Activated CD4-positive, alpha-beta memory T cell treated with anti-CD3 and anti-CD28 coated beads for 36 hours (primary cell): ENCODE measurements at places on chromosomes 12 and 14.

- DNase-seq: no peak
Measured at GRCh38 chr14:68297876-68298468, 478.4 kb downstream of the RAD51B start.

- no peak for DNase-seq
Measured at GRCh38 chr12:88931598-88931997, 351.3 kb upstream of the KITLG start.

GRCh38 chr12:11861864-11862600 is 208.7 kb upstream of the BCL2L14 start:
- DNase-seq: no peak

DNA sequence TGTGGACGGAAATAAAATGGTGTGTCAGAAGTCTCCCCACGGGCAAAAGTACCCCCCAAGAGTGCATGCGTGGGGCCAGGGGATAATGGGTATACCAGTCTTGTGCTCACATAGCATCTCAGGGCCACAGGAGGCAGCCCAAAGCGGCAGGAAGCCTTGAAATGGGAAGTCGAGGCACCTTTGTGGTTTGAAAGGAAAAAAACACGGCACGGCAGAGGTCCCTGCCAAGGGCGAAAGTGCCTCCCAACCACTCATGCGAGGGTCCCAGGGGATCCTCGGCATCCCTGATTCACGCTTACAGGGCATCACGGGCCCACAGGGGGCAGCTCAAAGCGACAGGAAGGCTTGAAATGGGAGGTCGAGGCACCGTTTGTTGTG is 583.2 kb downstream of the ALG10 start:
- DNase-seq: no peak

DNA sequence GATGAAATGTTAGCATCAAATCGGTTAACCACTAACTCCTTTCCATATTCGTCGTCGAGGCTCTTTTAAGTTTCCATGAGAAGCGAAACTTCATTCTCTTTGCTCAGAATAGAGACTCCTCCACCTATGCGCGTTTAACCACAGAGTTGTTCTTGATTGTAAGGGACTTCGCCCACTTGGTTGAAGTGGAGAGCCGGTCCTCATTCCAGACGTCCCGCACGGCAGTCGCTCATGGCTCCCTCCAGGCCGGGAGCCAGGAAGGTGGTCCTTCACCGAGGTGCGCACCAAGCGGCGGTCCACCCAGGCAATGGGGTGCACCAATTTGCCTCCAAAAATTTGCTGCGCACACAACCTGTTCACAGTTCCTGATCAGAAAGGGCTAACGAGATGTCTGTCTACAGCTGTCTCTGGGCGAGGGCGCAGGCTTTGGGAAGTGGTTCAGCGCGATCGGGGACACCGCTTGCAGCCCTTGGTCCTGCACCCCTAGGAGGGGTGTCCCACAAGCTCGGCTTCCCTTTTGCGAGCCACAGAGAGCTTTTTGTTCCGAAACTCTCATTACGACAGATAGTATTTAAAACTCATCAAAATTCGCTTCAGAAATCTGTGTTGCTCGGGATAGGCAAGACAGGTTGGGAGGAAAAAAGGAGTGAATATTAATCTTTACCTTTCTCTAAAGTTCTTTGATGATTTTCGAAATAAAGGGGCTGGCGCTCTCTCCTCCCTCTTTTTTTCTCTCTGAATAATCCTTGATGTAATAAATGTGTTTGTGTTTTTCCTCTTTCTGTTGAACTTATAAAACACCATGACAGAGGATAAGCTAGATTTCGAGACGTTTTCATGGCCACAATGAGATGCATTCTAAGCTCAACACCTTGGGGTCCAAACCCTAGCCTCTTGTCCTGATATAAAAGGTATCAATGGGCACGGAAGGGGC is 6.4 kb upstream of the ALX1 start:
- no peak for DNase-seq

DNA sequence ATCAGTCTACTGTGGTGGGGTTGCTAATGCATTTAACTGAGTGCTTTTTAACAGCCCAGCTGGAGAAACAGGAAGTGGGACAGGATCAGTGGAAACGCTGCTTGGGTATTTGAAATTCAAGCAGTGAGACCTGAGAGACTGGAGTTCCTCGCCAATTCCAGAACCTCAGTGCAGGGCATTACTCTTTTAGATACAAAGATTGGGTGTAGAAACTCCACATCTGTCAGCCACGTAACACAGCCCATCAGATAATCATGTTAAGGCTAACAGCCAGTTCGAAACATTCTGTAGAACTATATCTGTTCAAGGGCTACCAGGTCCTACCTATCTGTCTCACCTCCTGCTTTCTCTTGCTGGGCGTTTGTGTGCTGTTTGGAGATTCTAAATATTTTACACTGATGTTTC is 45.5 kb downstream of the RAD52 start:
- DNase-seq: no peak

DNA sequence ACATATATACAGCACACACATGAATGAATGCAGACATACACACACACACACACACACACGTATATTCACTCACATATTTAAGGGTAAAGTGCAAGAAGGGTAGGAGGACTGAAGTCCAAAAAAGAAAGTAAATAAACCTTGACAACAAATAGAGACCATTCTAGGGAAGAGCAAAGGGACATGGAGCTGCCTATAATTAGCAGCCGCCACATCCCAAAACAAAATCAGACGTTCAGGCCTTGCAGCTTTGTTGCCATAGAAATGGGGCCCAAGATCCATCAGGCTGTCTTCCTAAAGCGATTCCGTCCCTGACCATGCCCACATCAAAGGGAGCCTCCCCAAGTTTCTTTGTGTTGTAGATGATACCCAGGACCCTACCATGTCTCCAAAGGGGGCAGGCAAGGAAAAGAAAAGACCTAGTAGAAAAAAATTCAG is 703.5 kb upstream of the TBX3 start:
- no peak for DNase-seq

- no peak for DNase-seq
Measured at GRCh38 chr12:13537623-13538022, 341.1 kb downstream of the EMP1 start.

DNA sequence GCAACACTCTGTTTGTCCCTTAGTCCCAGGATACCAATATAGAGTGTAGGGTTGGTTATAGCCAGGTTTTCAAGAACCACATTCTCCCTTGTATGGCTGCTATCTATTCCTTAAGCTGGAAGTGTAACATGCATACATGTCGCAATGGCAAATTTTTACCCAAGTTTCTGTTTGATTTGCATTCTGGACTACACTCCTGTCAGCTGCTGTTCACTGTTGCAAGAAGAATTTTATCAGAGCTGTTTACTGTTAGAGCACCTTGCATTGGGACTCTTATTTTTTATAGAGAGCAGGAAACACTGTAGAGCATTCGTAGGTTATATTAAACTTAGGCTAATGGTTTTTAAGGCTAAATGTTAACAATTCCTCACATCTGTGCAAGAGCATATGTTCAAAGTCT is 376.0 kb upstream of the LRFN5 start:
- no peak for DNase-seq

DNA sequence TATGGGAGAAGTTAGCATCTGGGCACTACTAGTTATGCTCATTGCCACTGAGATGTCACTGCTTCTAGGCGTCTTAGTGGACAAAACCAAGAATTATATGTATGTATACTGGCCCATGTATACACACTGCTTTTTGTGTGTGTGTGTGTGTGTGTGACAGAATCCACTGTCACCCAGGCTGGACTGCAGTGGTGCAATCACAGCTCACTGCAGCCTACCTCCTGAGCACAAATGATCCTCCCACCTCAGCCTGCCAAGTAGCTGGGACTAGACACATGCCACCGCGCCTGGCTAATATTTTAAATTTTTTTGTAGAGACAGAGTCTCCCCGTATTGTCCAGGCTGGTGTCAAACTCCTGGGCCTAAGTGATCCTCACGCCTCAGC is 25.2 kb downstream of the LIMA1 start:
- no peak for DNase-seq

DNA sequence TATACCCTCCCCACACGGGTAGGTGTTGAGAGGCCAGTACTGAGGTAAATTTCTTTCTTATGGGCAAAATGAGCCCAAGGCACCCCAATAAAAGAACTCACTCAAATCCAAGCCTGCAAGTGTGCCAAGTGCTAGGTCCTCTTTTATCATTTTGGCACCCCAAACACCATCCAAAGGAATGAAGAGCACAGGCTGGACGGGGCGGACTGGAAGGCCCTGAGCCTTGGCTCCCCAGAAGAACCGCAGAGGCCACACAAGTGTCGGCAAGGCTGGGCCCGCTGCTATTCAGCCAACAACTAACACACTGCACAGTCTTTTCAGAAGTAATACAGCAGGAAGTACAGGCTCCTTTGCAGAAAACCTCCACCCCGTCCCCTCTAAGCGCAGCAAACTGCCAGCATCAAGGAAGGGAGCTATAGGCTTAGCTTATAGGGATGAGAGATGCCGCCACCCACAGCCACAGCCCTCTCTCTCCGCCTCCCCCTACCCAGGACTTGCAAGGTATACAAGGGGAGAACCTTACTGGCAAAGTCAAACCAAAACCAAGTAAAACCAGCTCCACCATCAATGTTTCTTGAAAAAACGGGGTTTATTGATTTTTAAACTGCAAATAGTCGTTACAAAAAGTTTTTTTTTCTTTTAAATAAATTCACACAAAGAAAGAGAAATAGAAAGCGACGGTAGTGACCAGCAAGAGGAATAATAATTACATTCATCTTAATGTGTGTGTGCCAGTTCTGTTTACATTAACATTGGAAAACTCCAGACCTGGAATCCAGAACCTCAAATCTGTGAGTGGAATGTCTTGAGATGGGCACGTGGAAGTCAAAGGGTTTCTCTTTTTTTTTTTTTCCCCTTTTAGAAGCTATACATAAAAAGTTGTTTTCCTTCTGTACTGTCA is 5.5 kb downstream of the ZFP36L1 start:
- peak; percentile 62 for DNase-seq

DNA sequence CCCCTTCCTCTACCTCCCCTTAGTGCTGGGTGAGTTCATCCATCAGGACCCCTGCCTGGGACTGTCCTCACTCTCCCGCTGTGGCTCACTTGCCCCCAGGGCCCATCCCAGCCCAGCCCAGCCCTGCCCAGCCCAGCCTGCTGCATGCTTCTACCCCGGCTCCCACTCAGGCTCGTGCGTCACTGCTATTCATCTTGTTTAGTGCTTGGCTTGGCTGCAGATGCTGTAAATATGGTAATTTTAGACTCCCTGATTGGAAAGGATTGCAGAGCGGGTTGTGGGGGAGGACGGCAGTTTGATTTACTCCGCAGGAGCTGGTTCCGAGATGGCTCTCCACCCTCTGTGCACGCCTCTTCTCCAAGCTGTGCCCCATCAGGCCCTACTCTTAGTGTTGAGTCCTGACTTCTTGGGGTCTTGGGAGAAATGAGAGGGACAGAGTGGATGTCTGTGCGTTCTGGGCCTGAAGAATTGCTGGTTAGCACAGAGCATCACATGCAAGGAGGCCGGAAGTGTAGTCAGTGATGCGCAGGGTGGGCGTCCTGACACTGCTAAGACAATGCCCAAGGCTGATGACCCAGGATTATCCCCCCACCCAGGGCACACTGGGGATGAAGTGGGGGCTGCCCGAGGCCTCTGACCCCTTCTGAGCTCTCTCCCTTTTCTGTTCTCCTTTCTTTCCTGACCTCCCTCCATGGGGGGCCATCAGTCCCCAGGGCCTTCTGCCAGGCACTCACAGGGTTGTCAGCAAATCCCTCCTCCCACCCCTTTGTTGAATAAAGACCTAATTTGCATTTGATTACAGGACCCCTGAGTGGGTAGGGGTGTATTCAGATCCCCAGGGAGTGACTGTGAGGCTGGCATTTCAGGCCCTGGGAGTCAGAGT is 244.4 kb downstream of the ZFP36L1 start:
- no peak for DNase-seq

DNA sequence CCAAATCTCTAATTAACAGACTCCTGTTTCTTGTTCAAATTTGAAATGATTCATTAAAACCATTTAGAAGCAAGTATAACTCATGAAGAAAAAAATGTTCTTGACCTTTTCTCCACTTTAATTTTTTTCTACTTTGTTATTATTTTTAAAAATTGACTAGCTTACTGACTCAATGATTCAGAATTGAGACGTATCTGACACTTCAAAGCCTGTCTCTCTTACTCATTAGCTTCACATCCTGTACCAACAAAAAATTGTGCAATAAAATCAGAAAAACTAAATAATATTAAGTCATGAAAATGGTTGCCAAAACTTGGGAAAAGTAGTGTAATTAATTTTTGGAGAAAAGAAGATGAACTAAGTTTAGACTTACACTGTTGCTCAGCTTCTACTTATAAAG is 331.2 kb downstream of the SLC16A7 start:
- no peak for DNase-seq

DNA sequence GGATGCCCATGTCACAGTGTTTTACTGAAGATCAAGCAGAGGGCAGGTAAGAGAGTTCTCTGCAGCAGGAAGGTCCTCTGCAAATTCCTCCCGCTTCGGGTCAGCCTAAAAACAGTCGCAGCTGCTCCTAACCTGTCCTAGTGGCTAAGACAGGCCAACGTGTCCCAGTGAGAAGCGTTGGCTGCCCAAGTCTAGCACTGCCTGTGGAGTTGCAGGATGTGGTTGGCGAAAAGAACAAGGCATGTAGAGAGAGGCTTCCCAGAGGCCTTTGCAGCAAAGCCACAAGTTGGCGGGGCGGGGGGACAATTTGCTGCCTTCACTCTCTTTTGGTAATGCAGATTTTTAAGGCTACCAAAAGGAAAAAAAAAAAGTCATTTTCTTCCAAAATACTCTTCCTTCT is 340.1 kb downstream of the BCL11B start:
- DNase-seq: peak; percentile 81

DNA sequence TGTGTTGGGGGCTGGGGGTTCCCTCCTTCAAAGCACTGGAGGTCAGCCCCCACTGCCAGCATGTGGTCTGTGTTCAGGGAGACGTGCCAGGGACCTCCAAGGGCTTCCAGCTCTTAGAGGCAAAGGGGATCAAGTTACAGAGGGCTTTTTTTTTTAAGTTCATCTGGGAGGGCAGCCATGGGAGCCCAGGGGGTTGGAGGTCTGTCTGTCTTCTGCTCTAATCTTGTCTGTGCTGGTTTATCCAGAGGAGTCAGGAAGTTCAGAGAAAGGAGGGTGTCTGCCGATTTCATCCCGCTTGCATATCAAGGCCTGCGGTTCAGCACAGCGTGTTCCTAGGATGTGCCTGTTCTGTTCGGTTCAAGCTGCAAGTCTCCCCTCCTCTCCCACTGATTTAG is 72.2 kb downstream of the TMEM132C start:
- DNase-seq: no peak

DNA sequence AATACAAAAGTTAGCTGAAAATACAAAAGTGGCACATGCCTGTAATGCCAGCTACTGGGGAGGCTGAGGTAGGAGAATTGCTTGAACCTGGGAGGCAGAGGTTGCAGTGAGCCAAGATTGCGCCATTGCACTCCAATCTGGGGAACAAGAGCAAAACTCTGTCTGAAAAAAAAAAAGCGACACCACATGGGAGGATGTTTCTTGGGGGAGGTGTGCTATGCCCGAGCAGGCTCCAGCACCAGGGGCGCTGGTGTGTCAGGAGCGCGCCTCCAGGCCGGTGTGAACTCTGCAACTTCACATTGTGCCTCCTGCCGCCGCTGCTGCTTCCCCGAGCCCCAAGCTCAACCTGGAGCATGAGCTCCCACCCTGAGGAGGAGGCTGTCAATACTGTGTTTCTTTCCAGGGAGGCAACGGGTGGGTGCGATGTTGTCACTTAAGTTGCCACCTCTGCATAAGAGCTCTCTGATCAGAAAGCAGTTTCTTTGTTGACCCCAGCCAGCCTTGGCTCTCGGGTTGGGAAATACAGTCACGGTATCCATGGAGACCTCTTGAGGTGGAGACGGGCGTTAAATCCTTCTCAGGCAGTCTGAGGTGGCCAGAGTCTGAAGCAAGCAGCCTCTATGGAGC is 18.9 kb downstream of the DEGS2 start:
- no peak for DNase-seq
